ENCODE measurements at places on chromosomes 6 and 20.

DNA sequence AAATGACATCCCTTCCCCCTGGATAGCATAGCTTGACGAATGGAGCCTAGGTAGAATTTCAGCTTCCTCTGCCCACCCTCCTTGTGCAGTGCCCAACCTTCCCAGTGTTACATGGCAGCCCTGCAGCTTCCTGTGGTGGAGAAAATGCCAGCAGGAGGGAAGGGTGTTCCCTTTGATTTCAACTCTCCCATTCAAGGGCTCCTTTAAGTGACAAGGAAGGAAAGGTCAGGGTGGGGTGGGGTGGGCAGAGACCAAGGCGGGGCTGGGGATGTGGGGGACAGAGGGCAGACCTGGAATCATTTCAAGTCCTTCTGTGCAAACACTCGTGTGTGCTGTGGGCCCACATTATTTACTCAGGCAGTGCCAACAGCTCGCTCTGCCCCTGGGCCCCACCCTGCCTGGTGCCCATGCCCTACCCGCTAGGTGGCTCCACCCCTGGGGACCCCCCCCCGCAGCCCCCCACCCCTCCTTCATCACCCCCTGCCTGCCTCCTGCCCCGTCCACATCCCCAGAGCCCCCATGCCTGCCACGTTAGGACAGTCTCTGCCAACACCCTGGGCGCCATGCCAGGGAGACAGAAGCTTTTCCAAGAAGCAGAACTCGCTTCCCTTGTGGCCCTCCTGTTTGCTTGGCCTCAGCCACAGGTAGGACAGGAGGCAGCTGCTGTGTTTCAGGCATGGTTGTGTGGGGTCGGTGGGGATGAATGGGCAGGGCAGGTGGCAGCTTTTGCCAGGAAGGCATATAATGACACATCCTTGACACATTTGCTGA is 9.4 kb downstream of the SPDEF start:
- DNase-seq, result no peak

GRCh38 chr6:24759718-24760117 is 15.0 kb upstream of the GMNN start:
- no peak for DNase-seq

DNA sequence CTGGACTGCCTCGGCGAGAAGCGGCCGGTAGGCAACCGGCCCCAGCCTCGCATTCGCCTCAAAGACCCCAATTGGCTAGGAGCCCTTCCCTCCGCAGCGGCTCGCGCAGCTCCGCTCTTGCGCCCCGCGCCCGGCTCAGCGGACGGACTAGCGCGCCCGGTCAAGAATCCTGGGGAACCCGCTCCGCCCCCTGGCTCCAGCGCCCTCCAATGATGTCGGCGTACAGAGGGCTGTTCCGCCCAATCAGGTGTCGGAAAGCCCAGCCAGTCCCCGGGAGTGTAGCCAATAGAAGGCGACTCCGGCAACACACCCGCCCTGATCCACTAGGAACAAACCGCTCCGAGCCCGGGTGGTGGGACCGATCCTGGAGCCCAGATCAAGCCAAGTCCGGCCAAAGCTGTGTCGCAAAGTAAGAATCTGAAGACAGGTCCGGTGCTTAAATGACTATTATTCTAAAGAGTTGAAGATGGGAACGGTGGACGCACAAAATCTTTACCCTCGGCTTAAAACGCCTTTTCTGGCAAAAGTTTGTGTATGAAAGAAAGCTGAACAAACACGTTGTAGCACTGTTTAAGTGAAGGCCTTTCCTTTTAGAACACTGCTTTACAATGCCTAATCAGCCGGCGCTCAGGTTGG is 132.2 kb downstream of the OGFRL1 start:
- no peak for DNase-seq

- DNase-seq, result no peak
These were observed 75.4 kb downstream of the GRM4 start for GRCh38 chr6:34070315-34071135.

- DNase-seq, result peak; percentile 45
These were observed 23.9 kb downstream of the RPRD1B start for GRCh38 chr20:38057351-38057972.

DNA sequence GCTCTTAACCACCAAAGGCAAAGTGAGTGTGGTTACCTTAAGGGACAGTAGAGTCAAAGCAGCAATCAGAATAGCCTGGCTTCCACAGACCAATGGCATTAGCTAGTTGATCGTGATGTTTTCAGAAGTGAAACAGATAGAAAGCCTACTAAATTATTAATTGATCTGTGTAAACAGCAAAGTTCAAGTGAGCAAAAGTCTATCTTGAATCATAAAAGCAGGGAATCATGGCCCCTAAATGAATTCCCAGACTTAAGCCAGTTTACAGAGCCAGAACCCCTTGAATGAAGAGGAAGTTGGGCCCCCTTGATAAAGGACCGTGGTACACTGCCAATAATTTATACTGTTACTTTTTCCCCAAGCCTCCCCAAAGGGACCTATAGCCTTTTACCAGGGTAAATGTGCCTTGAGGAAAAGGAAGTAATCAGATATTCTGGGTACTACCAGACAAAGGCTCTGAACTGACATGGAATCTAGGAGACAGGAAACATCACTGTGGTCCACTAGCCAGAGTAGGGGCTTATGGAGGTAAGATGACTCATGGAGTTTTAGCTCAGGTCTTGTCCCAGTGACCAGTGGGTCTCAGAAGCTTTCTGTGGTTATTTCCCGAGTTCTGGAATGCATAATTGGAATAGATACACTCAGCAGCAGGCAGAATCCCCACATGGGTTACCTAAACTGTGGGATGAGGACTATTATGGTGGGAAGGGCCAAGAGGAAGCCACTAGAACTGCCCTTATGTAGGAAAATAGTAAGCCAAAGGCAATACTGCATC is 317.5 kb downstream of the CD83 start:
- DNase-seq, result no peak

GRCh38 chr20:33163856-33164762 is 3.9 kb upstream of the BPIFA2 start:
- DNase-seq, result no peak

DNA sequence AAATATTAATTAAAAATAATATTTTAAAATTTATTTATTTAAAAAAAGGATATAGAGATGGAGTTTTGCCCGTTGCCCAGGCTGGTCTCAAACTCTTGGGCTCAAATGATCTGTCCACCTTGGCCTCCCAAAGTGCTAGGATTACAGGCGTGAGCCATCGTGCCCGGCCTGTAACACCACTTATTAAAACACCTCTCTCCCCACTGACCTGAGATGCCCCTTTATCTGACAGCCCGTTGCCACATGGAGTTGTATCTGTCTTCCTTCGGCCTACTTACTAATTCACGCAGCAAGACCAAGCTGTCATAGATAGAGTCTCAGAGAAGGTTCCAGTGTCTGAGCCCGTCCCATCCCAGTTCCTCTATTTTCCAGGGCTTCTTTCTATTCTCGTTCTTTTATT is 30.7 kb downstream of the KIF25 start:
- DNase-seq, result no peak

GRCh38 chr6:163165155-163165910 is 249.2 kb upstream of the QKI start:
- DNase-seq, result no peak

DNA sequence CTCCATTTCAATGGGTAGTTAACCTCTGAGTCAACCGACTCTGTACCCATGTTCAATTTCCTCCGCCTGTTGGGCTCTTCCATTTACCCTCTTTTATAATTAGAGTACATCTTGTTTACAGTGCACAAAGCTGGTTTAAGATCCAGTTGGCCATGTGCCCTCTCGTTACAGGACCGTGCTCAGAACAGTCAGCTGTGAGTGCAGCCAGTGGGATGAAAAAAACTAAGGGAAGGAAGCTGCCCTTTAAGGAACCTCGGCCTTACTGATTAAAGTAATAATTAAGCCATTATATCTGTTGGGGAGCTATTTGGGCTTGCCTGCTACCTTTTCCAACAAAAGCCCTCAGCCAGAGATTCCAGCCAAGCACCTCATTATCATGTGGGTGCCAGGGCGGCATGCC is 68.8 kb downstream of the TMEM170B start:
- no peak for DNase-seq

GRCh38 chr6:143647191-143647590 is 30.6 kb upstream of the PHACTR2 start:
- DNase-seq, result no peak

- DNase-seq, result no peak
These were observed 101.2 kb upstream of the SNX9 start for GRCh38 chr6:157721830-157722229.

GRCh38 chr6:130377915-130378314 is 12.1 kb downstream of the TMEM200A start:
- no peak for DNase-seq

DNA sequence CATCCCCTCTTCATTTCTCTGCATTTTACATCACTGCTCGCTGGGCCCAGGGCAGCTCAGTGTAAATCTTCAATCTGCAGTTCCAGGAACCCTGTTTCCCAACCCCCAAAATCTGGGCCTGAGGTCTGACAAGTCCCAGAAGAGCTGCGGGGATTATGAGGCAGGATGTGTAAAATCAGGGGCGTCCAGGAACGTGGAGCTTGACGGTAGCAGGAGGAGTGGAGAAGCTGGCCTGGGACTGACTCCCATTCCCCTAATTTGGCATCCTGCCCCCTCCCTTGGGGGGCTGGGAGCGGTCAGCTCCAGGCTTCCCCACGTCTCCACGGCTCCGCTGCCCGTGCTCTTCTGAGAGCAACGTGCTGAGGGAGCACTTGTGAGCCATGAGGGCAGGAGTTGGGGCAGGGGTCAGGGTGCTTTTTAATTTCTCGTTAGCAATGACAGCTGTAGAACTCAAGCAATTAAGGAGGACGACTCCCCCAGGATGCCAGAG is 23.4 kb upstream of the VEGFA start:
- no peak for DNase-seq

DNA sequence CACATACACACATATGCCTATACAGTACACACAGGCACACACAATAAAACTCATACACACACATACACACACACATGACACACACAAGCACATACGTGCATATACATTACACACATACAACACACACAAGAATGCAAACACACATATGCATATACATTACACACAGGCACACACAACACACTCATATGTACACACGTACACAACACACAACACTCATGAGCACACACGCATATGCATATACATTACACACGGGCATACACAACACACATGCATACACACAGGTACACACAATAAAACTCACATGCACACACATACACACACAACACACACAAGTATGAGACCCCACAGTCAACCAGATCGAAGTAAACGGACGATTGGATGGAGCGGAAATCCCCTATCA is 238.2 kb downstream of the ERMARD start:
- no peak for DNase-seq

DNA sequence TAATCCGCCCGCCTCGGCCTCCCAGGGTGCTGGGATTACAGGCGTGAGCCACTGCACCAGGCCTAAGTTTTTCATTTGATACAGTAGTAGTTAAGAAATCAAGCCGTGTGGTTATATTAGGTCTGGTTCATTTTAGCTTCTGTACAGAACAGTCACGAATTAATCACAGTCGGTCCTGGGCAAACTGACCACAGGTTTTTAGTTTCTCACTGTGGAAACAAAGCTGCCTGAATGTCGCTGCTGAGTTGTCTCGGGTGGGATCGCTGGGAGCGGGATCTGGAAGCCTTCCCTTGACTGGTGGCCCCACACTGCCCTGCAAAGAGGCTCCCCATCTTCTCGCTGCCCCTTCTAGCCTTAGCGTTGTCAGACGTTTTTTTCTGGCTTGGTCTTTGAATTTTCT is 18.6 kb downstream of the UCKL1 start:
- no peak for DNase-seq

GRCh38 chr6:40928307-40928706 is 110.7 kb downstream of the UNC5CL start:
- no peak for DNase-seq

DNA sequence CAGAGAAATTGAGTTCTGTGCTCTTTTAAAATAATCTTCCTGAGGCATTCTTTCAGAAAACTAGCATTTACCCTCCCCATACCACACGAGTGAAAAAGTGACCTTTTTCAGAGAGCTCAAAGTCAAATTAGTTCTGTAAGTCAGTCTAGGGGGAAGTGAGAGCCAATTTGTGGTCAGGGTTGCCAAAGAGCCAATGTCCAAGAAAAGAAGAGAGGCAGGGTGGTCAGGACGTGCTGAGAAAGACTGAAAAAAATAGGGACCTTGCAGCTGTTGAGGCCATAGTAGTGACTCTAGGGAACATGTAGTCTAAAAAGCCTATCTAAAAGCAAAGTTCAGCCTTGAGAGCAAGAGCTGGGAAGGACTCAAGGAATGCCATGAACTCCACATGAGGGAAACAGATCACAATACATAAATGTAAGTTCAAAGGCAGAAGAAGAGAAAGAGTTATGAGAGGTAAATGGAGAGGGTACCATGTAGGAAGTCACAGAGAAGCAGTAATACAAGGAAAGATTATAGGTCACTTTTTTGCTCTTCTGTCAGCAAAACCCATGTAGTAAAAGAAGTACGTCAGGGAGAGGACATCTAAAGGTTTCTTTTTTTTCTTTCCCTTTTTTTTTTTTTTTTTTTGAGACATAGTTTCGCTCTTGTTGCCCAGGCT is 565.1 kb upstream of the FLRT3 start:
- DNase-seq, result no peak

GRCh38 chr20:36998652-36999051 is 47.1 kb upstream of the SAMHD1 start:
- no peak for DNase-seq

DNA sequence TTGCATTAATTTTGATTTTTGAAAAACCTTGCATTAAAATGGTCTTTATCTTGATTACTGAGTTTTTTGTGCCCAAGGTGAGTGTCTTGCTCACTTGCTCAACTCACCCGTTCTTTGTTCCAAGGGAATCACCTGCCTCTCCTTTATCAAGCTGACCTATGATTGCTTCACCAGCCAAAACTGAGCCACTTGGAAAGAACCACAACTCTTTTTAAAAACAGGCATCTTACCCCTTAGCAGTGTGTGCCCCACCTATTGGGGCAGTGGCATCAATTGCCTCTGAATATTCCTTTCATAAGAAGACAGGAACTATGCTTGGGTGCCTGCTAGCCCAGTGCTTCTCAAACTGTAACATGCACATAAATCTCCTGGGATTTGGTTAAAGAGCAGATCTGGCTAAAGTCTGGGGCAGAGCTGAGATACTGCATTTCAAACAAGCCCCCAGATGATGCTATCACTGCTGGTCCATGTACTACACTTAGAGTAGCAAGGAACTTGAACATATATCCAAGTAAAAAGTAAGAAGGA is 3.3 kb upstream of the STK38 start:
- no peak for DNase-seq

Measured in AML-193 (cell line).